ENCODE measurements at places on chromosomes 7 and 10.

- no peak for DNase-seq
These were observed 92.6 kb downstream of the LHPP start for GRCh38 chr10:124554085-124554858.

DNA sequence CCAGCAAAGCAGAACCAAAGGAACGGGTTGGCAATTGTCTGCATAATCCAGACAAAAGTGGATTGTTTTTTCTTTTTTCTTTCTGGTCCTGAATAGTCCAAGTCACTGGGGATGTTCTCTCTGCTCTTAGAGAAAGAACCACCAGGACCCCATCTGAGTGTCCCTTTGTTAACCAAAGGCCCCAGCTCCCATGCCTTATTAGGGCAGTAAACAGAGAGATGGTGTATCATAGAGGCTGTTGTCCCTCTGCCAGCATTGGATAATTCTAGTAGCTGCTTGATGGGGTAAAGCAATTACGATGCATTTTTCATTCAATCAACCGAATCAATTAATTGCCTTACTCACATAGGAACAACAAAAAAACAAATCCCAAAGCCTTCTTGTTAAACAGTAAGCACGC, 213.0 kb downstream of the BUB3 start:
- no peak for DNase-seq

GRCh38 chr10:14742815-14743214, 31.9 kb downstream of the FAM107B start:
- DNase-seq: peak; percentile 19

DNA sequence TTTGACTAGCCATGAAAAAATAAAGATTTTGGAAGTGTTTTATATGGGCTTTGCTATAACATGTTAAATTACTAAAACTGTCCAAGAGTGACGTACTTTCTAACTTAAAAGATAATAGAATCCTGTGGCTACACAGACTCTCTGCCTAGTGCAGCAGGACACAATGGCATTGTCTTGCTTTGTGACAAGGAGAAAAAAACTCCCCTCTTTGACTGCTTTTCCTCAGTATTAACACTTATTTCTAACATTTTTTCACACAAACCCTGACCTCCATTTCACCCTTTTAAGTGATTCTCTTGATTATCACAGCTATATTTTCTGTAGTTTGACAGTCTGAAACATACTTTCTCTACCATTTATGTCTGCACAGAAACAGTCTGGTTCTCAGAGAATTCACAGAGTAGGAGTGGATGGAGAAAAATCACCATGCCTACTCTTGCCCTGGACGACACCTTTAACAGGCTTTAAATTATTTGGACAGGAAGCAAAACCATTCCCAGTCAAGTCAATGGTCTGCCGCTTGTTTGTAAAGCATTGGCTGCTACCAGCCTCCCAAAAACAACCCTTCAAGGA, 336.3 kb upstream of the SMIM30 start:
- DNase-seq: no peak

DNA sequence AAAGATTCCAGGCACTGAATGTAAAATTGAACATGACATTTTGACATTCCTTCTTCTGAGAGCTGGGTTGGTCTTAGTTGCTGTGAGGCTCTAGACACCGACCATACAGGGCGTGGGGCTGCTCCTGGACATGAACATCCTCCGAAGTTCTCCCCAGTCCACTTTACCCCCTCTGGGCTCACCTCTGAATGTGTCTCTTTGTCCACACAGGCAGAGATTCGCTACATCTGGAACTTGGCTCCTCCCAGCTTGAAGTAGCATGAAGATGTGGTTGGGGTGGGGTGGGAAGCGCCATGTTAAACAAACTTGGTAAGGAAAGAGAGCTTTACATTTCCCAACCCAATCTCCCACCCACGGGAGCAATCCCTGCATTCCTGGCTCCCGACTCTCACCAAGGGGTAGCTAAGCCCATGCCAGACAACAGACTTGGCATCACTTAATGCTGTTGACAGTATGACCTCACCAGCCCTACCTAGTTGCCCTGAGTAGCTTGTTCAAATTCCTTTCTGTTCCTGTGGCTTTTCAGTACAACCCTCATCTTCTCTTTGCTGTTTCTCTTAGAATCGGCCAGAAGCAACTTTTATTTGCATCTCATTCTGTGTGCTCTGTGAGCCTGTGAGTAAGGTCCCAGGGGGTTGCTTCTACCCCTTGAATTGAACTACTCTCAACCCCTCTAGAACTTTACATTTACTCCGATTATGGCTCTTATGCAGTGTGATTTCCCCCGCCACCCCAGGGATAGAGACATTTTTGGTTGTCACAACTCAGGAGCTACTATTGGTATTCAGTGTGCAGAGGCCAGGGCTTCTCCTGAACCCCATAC, 211.4 kb downstream of the SEC23IP start:
- DNase-seq: no peak

DNA sequence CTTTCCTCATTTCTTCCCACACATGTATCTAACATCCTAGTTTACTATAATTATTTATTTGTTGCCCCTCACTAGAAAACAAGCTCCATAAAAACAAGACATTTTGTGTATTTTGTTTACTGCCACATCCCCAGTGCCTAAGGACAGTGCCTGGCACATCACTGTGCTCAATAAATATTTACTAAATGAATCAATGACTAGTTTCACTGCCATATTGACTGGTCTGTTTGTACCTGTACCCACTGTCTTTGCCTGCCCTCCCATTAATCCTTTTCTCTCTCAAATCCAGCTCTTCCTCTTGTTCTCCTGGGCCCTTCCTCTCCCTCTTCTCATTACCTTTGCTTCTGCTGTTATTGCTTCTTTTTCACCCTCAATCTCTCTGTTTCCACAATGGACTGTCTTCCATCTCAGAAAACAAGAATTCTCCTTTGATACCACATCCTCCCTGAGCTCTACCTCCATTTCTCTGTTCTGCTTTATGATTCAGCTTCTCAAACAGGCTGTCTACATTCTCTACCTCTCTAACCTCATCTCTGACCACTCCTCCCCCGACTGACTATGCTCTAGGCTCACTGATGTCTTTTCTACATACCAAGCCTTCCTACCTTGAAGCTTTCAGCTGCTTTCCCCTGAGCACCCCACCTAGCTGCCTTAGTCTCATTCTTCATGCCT, 8.3 kb upstream of the FAM133B start:
- no peak for DNase-seq

GRCh38 chr7:80244206-80244916, 109.7 kb downstream of the GNAI1 start:
- peak; percentile 9 for DNase-seq
